Stimulated activated CD4-positive, alpha-beta T cell treated with anti-CD3 and anti-CD28 coated beads, Interleukin-1b, Interleukin-23, amount 100 ng/mL, for 1 hour (primary cell): ENCODE measurements at places on chromosomes 6 and 20.

GRCh38 chr6:139841794-139842215, 467.4 kb upstream of the CITED2 start:
- DNase-seq = no peak

DNA sequence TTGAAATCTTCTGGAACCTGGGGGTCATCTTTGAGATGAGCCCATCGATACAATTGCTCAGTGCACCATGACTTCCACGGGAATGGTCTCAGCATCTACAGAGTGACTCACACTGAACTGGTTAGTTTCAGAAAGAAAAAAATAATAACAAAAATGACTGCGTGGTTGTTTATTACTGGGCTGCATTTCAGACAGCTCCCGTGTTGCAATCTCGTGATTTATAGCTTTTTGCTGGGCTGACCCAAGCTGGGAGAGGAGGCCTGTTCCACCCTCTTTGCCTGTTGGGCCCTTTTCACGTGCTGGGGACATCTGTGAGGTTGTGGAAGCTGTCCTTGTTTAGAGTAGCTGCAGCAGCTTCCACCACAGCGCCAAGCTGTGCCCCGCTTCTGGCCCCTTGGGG, 225.5 kb downstream of the BMP7 start:
- DNase-seq = no peak

DNA sequence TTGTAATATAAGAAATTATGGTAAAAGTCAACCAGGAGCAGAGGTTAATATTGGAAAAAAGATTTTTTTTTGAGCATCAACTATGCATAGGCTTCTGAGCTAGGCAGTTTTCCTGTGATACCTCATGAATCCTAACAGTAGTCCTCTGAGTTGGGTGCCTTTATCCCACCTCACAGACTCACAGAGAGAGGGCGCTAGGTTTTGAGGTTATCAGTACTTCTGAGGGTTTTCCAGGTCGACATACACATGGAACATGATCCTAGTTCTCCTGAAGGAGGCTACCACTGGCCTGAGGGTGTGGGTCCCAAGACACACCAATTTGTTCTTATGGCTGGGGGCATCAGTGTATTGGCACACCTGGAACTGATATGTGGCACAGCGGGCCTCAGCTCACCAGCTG, 358.8 kb upstream of the JAG1 start:
- no peak for DNase-seq

GRCh38 chr6:36029464-36029863, 1.9 kb downstream of the MAPK14 start:
- DNase-seq = no peak

GRCh38 chr20:5973172-5973571, 22.7 kb downstream of the MCM8 start:
- DNase-seq = no peak

GRCh38 chr20:32535316-32535952, 49.7 kb downstream of the NOL4L start:
- DNase-seq = no peak

DNA sequence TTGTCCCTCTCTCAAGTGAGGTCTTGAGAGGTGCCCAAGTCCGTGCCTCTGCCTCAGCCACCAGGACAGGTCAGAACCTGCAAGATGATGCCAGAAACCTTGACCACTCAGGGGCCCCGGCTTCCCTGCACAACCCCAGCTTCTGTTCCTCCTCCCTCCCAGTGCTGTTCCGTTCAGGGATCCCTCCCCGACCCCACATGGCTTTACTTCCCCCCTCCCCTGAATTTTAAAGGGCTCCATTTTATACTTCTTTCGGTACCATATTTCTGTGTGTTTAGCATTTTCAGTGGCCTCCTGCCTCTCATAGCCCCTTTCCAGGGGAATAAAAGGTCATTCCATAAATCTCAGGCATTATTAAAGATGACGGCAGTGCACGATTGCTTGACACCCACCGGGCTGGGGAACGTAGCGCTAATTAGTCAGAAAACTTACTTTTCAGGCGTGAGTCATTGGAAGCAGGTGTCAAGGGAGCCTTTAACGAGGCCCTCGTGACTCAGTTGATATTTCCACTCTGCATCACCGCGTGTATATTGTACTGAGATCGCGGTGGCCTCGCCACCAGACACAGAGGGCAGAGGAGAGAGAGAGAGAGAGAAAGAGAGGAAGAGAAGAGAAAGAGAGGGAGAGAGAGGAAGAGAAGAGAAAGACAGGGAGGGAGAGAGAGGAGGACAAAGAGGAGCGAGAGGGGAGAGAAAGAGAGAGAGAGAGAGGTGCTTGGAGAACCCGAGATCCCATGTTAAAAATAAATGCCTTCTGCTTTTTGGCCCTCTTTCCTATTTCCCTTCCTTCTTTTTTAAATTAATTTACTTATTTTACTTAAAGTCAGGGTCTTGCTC, 21.3 kb downstream of the KCNG1 start:
- DNase-seq = no peak

DNA sequence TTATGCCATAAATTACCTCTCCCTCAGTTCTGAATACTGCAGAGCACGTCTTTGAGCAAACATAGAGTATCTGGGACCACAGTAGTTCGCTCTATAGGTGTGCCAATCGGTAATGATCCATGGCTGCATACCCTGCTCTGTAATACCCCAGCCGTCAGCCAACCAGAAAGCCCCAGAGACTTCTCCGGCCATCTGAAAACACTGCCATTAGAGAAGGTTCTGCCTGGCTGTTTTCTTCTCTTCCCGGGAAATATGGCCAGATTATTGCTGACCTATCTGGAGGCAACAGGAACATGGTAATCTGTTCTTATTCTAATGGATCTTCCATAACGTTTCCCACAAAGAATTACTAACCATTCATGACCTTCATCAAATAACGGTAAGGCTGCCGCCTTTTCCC, 139.9 kb downstream of the RPS12 start:
- DNase-seq = no peak

DNA sequence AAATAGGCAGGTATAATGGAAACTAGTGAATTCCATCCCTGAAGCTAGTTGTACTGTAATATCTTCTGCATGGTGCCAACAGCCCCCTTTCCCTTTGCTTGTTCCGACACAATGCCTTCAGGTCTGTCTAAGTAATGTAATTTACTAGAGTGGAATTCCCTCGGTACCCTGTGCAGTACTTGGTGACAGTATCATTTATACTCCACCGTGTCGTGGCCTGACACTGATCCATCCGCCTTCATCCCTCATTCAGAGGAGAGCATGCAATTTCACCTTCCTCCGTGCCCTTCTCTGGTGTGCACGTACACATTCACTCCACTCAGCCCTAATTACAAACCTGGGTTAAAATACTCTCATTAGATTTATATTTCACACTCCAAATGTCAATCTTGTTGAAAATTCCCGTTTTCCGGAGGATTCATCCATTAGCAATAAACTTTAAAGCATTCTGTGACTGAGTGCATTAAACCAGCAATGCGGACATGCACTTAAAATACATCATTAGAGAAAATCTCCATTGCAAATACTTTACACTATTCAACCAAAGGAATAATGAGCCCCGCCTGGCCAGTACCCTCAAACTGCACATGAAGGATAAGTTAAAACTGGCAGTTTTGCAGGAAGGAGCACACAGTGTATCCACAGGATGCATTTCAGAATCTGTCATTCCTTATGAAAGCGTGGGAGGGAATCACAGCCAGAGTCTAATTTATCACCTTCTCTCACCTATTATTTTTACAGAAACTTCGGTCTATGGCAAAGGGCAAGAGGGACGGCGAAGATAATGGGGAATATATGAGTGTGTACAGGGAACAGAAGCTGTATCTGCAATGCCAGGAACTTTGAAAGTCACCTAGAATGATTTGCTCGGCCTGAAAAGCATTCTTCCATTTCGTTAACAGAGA, 182.5 kb downstream of the GJA10 start:
- no peak for DNase-seq

GRCh38 chr20:10864076-10864672, 190.4 kb upstream of the JAG1 start:
- DNase-seq = no peak

- DNase-seq = no peak
Observed at GRCh38 chr6:116408491-116408890, 37.7 kb downstream of the DSE start.

- DNase-seq = no peak
Observed at GRCh38 chr6:113774127-113774825, 82.9 kb upstream of the MARCKS start.

GRCh38 chr20:62744741-62745191, 36.1 kb downstream of the NTSR1 start:
- no peak for DNase-seq
